Stimulated activated CD4-positive, alpha-beta T cell treated with anti-CD3 and anti-CD28 coated beads, Interleukin-4, amount 100 ng/mL, for 1 hour (primary cell): ENCODE measurements at places on chromosomes 4 and X.

DNA sequence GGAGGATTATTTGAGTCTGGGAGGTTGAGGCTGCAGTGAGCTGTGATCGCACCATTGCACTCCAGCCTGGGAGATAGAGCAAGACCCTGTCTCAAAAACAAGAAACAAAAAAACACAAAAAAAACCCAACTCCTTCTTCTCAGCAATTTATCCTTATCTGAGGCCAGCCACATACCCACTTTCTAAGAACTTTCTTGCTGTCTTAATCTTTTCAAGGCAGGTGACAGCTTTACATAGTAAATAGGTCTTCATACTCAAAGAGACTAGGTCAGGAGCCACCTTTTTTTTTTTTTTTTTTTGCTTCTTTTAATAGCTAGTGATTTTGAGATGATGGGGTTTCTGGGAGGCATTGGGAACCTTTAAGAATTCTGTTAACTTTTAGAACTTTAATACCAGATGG is 26.1 kb upstream of the ZCCHC13 start:
- DNase-seq = no peak

- DNase-seq = no peak
Measured at GRCh38 chr4:156248917-156249316, 295.3 kb upstream of the CTSO start.

DNA sequence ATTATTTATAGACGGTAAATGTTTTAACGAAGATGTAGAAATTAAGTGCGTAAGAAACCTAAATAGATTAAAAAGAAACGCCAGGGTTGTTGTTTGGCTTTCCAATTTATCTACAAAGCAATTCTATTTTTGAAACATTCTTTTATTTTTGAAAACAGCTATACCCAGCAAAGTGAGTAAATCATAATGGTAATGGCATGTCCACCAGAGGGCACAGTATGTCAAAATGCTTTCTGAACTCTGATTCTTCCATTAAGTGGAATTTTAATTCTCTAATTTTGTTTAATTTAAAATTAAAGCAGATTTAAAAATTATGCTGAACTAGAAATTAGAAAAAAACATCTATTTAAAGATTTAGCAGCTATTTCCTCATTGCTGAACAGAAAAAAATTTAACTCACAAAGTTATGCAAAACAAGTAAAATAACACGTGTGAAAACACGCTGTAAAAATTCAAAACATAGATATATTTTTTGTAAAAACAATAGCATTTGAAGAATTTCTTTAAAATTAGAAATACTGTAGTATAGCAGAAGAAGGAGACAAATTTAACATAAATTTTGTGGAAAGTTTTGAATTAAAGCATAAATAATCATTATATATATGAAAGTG is 26.5 kb downstream of the RASSF6 start:
- DNase-seq = no peak

DNA sequence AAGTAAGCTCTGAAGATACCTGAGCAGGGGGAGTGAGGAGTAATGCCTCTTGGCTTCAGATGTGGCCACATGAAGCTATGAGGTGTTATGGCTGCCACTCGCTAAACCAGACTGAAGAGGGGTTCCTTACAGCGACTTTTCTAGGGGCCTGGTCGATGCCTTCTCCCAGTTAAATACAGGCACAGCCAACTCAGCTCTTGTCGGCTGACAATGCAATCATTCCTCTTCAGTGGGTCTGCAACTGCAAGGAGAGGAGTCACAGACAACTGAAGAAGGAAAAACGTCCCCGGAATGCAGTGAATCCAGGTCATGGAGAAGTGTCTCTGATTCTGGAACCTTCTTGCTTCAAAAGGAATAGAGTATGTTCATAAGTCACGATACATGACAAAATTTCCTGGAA is 106.4 kb downstream of the RNF150 start:
- DNase-seq = no peak

DNA sequence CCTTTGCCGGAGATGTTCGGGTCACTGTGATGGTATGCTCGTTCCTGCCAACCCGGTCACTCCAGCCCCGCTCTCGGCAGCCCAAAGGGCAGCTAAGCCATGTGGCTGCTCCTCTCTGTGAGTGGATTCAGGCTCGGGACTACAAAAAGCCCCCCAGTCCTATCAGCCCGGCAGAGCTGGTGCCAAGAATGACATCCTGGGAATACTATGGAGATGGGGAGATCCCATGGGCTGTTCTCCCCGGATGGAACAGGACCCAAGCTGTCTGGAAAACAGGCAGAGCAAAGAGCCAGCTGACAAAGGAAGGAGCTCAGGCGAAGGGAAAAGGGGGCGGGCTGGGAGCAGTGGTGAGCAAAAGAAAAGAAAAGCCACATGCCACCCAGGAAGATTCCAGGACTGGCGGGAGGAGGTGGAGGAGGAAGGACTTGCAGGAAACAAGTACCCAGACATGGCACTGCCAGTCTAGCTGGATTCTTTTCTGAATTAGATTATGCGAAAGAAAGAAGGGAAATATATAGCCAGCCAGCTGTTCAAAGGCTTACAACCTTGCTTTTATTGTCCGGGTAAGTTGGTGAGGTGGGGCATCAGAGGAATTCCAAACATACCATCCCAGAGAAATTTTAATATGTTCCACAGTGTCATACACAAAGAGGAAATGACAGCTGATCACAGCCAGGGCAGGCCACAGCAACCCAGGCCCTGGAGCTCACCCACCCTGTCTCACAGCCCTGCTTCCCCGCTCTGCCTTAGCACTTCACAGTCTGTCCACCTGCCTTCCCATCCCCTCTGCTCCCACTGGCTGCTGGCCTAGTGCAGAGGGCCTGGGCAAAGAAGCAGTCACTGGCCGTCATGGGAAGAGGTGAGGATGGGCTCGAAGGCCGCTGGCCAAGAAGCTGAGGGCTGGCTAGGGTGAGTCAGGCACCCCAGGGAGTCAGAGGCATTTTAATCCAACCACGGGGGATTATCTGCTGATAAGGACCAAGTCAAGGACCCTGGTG is 3.4 kb downstream of the NDP start:
- DNase-seq = no peak

DNA sequence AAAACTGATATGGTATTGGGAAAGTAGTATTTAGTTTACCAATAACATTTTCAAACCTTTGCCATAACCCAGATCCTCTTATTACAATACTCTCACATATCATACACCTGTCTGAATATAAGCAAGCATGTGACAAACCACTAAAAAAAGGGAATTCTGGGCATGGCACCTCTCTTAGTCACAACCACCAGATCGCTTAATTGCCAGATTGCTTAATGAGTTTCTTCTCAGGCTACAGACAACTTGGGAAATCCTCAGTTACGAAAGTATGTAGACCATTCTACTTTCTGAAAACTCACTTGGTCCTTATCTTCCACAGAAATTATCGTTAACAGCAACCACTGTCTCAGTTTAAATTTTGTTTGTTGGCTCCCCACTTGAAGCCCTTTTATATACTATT is 2.1 kb downstream of the NAF1 start:
- DNase-seq = no peak

- DNase-seq = no peak
Measured at GRCh38 chr4:7654550-7655445, 220.1 kb upstream of the PSAPL1 start.

DNA sequence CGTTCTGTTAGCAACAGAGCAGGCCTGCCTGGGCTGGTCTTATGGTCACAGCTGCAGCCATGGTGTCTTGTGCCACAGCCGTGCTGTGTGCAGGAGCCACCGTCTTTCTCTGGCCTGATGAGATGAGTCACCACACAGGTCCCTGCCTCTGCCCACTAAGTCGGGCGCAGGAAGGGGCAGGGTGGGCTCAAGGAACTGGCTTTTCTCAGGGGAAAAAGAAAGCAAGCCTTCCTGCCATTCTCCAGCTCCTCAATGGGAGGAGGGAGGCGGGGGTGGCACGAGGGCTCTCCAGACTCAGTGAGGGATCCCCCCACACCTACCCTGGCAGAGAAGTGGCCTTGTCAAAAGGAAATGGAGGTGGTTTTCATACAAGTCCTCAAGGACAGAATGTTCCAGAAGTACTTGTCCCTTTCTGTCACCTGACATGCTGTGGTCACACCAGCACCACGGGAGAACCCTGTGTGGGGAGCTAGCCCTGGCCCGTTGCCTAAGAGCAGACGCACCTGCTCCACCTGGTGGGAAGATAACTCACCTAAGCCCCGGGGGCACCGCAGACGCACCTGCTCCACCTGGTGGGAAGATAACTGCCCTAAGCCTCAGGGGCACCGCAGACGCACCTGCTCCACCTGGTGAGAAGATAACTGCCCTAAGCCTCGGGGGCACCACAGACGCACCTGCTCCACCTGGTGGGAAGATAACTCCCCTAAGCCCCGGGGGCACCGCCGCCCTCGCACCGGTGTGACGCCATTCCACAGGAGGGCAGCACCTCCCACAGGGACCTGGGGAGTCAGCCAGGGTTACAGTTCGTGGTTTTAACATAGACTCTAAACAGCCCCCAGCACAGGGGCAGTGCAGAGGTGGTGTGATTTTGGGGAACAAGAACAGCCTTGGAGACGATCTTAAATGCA is 18.5 kb downstream of the UVSSA start:
- DNase-seq = no peak

- DNase-seq = no peak
Measured at GRCh38 chrX:131762802-131763234, 218.9 kb downstream of the OR13H1 start.

DNA sequence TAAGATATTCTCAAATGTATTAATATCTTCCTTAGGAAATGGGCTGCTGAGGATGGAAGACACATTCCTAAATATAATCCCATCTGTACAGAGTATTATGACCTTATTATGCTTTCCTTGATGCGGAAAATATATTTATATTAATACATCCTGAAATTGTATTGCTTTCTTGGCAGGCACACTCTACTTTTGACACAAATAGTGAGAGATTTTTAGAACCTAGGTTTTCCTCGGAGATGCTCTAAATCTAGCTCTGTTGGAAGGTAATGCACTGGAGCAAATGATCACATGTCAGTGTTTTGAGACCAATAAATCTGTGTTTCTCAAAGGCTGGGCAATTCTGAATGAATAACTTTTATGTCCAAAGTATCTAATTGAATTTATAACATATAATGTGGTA is 94.3 kb upstream of the MAGEC2 start:
- DNase-seq = no peak

DNA sequence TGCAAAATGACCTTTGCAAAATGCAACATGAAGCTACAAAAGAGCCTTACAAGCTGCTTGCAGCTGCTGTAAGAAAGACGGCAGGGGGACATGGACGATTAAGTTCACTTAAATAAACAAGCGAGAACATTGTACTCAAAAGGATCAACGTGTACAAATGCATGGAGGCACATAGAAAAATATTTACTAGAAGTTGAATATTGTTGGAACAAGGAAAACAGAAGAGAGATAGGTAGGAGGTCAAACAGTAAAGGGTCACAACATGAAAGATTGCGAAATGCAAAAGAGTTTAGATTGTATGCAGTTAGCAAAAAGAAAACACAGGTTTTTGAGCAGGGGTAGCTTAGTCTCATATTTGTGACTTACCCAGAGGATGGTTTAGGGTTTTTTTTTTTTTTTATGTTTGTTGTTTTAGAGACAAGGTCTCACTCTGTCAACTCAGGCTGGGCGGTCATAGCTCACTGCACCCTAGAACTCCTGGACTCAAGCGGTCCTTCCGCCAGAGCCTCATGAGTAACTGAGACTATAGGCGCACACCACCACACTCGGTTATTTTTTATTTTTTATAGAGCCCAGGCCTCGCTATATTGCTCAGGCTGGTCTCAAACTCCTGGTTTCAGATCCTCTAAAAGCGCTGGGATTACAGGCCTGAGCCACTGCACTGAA is 1.4 kb upstream of the PHF8 start:
- no peak for DNase-seq

DNA sequence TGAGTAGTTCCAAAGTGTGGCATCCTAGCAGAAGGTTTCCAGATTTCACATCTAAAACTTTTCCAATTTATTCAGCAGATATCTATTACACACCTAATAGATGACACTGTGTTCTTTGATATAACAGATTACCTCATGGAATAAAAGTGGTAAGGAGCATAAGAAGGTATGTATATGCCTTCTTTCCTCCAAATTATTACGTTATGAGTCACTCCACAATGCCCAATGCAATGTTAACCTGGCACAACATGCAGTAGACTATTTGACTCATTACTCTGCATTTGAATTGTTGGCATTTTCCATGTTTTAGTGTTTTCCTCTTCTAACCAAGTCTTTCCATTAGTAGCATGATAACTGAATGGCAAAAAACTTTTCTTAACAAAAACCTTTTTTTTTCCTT is 383.6 kb downstream of the ADGRL3 start:
- DNase-seq = no peak

- no peak for DNase-seq
Measured at GRCh38 chrX:21171181-21171580, 203.0 kb upstream of the CNKSR2 start.

DNA sequence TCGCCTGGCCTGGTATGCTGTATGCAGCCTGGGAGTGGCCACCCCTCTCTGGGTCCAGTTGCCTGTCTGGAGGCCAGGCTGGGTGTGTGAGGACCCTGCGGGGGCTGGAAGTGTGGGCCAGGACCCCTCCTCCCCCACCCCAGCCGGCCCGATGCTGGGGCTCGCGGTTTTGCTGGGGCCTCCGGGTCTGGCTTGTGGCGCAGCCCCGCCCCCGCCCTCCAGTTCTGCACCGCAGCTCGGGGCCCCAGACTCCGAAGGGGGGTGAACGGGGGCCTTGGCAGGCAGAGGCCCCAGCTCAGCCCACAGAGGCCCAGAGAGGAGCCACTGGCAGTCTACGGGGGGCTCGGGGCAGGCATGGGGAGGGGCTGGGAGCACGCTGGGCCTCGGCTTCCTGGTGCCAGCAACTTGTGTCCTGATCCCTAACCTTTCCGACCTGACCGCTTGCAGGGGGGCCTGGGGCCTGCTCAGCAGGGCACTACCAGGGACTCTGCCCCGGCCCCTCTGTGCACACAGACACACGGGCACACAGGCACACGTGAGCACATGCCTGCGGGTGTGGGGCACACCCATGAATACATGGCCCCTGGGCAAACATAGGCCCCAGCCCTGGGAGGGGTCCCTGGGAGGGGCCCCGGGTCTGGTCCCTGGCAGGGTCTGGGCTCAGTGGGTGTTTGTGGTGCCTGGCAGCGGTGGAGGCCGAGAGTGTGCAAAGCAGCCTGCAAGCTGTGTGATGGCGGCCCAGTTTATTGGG is 21.4 kb upstream of the FGFR3 start:
- DNase-seq = no peak

DNA sequence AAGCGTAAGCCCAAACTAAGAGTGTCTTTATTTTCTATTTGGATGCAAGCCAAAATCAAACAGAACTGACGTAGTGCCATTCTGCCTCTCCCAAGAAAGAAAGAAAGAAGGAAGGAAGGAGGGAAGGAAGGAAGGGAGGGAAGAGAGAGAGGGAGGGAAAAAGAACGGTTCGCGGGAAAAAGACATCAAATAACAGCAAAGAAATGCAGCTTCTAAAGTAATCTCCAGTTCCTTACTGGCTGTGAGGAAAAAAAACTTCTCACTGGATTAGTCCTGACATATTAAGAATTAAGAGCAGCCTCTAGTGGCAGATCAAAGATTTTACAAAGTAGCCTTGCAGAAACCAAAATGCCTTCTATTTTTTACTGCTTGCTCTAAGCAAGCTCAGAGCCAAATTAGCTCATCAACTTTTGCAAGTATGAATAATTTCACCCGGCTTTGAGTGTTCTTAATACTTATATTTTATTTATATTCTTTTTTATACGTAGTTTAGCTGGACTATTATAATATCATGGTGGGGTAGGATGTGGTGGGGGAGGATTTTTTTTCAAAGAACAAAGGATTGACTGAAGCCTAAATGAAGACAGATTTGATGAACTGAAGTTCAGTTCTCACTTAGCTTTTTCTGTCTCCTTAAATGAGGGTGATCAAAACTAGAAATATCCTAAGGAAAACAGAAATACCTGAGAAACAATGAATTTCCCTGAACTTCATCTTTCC is 36.6 kb downstream of the PITX2 start:
- DNase-seq = no peak
